Stimulated activated CD8-positive, alpha-beta memory T cell treated with anti-CD3 and anti-CD28 coated beads, Interleukin-15, amount 100 ng/mL, for 48 hours (primary cell): ENCODE measurements at places on chromosomes 12 and 14.
A peak's percentile ranks its signal among the peaks of the same experiment; 100 is the strongest.

DNA sequence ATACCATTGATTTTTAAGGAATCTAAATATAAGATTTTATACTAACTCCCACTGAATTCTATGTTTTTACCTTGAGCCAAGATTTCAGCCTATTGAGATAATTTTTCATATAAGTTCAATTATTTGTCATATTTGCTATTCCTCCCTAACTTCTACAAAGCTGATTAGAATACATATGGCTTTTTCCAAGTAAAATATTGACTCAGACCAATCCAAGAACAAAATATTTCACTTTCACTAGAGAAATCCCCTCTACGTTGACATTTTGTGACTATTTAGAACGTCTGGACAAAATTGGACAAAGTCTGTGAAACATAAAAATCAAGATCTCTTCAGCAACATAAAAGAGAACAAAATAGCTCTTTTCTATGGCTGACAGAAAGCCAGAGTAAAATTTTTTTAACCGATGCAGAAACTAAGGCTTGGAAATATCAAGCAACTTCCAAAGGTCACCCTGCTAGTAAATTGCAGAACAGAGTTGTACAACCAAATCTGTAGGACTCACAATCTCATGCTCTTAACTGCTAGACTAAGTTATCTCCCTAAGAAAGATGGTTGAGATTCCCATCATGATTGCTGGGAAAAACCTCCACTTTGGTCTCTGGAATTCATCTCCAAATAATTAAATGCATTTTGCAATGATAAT lies 118.0 kb downstream of the GARIN6 start:
- no peak for DNase-seq

GRCh38 chr12:53414756-53415417 lies 8.8 kb upstream of the AMHR2 start:
- DNase-seq, result no peak

DNA sequence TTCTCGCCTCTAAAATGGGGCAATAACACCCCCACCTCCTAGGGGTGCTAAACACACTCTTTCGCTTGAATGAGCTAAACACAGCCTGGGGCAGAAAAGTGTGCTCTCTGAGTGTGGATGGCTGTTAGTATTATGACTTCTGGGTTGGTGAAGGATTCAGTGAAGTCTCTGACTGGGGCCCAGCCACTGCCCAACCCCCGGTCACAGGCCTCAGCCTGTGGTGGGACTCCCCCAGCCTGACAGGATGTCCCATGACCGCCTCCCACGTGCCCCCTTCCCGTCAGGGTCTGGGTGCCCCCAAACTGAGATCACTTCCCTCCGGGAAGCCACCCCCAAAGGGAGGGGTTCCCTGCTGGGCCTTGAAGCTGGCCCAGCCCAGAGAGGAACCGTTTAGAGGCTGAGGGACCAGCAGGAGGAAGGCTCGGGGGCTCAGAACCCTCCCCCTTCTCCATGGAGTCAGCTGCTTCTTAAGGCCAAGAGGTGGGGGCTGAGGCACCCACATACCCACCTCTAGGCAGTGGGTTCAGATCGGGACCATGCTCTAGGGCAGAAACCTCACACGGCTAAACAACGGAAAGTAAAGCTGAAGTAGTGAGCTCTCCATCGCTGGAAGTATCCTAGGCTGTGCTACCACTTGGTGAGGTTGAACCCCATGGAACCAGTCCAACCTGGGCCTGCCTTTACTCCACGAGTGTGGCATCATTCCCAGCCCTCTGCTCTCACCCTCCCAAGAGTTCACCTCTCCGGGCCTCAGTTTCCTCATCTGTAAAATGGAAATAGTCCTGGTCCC lies 13.8 kb downstream of the DTX1 start:
- DNase-seq, result peak; percentile 74

GRCh38 chr12:105352052-105352451 lies 21.6 kb downstream of the C12orf75 start:
- no peak for DNase-seq

- DNase-seq, result no peak
These were observed 8.8 kb upstream of the KCNK13 start for GRCh38 chr14:90053044-90053443.

DNA sequence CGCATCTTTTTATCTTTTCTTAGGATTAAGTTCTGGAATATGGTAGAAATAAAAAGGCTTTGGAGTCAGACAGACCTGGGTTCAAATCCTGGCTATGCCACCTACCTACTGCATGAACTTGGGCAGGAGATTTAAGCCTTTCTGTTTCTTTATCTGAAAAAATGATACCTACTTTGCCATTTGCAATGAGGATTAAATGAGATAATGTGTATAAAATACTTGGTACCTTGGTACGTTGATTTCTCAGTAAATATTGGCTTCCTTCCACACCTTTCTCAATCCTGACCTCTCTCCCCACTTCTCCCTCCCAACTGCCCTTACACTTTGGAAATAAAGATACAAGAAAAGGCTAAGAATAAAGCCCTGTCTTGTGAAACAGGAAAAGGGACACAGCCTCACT lies 172.6 kb downstream of the PAX9 start:
- no peak for DNase-seq

GRCh38 chr12:91902860-91903683 lies 242.6 kb downstream of the BTG1 start:
- DNase-seq, result no peak

DNA sequence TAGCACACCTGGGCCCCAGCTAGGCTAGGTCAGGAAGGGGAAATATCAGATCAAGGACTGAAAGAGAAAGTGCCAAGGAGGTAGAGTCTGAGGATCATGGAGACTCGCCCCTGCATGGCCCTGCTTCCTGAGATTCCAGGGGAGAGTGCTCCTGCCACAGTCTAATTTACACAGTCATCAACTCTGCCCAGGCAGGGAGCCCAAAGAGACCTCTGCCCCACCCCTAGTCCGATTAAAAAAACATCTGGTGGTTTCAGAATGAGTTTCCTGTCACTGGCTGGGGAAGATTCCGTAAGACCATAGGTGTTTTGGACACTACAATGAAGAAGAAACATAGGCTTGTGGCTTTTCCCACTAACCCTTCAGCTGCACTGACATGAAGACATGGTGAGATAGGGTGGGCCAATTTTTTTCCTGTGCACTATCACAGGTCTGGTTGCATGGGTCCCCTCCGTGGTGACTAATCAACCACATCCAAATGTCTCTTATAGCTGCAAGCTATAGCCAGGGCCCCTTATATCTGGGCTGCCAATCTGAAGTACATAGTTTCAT lies 31.5 kb upstream of the GZMB start:
- DNase-seq, result peak; percentile 71

GRCh38 chr14:52241087-52241793 lies 26.3 kb upstream of the PTGDR start:
- DNase-seq, result no peak

GRCh38 chr14:54472315-54472714 lies 16.5 kb downstream of the GMFB start:
- DNase-seq, result no peak

- no peak for DNase-seq
These were observed 22.3 kb upstream of the DIO2 start for GRCh38 chr14:80233470-80234089.

DNA sequence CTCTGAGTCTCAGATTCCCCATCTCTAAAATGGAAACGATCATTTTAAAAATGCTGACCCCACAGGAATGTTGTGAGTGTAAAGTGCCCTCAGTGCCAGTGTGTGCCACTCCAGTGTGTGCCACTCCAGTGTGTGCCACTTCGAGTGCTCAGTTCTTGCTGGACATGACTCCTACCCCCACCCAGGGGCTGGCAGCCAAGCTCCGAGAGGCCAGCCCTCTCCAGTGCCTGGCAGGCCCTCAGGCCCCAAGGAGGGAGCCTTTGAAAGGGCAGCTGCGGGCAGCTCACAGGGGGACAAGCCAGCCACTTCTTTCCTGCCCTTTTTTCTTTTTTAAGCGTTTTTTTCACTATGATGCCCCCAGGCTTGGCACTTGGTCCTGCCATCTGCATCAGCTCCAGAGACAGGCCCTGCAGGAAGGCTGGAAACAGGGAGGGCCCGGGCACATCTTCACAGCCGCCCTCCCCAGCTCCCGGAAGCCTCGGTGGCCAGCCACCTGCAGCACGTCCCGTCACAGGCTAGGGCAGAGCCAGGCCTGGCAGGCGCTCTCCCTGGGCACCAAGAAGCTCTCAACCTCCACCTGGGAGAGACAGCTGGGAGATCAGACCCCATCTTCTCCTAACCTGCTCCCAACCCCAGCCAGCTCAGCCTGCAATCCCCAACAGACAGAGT lies 29.8 kb downstream of the NCOR2 start:
- DNase-seq, result no peak

DNA sequence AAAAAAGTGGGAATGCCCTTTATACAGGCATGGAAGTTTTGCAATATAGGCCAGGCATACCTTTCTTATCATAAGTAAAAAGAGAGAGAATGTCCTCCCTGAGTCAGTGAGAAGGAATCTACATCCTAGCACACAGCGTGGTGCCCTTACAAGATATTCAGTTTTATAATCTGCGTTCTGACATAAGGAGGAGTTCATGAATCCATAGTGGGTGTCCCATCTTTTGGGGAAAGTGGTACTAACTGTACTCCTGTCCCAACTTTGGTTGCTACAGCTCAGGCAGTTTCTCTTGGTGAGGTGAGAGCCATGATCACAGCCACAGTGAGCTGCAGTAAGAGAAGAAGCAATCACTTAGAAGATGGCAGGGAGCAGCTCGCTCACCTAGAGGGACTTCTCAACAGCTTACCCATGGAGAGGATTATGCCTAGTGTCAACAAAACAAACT lies 332.9 kb downstream of the BCAT1 start:
- no peak for DNase-seq

GRCh38 chr14:24262821-24263733 lies at the start of gene TGM1:
Gene TGM1 (minus strand): TSS chr14:24263177. CDS start chr14:24262352, 825 bp downstream.
- no peak for DNase-seq
